Muscle of arm (tissue), 14 donors: ENCODE measurements at places on chromosomes 11 and 22.

DNA sequence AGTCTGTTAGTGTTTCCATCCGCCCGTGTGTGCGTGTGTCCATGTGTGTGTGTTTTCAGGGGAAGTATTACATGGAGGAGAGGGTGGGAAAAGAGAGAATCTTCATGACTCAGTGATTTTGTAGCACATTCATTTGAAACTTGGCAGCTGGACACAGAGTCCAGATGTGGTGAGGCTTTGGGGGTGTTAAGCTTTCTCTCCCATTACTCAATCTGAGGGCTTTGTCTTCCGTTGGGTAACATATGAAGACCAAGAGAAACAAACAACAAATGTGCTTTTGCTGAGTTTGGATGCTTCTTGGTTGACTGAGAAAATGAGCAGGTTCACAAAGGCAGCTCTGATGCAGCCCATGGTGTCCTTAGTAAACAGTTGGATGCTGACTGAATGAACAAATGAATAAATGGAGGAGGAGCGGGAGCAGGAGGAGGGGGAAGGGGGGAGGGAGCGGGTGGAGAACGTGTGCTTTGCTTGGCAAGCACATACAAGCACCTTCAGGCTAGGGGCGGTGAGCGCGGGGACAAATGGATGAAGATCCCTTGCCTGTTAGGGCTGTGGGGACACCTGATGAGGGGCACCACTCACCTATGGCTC is 104.3 kb downstream of the ST3GAL4 start:
- DNase-seq, result peak; percentile 62

- DNase-seq, result no peak
Observed at GRCh38 chr11:120091701-120092100, 46.2 kb downstream of the TRIM29 start.

DNA sequence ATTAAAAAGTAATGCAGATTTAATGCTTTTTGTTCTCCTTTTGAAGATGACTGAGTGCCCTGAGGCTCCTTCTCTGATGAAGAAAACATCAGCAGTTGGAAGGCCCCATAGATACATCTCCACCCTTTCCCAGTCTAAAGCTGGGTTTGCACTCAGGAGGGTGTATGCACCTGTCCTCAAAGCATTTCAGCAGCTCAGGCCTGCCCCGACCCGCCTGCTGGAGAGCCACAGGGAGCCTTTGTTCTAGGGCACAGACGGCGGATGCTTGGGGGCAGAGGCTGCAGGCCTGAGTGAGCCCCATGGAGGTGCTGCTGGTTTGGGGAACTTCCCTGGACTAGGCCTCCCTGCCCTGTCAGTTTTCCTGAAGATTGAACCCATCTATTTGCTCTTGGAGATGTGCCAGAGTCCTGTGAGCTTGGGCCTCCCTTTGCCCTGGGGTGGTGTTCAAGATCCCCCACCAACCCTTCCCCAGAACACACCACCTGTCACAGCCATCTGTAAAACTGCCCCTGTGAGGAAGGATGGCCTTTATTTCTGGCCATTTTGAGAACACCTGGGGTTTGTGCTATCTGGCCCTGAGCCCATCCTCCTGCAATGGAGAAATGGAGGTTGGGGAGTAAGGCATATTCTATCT is 160.0 kb downstream of the NAV2 start:
- no peak for DNase-seq

GRCh38 chr22:22111267-22111751 is 128.7 kb upstream of the TOP3B start:
- DNase-seq, result no peak

DNA sequence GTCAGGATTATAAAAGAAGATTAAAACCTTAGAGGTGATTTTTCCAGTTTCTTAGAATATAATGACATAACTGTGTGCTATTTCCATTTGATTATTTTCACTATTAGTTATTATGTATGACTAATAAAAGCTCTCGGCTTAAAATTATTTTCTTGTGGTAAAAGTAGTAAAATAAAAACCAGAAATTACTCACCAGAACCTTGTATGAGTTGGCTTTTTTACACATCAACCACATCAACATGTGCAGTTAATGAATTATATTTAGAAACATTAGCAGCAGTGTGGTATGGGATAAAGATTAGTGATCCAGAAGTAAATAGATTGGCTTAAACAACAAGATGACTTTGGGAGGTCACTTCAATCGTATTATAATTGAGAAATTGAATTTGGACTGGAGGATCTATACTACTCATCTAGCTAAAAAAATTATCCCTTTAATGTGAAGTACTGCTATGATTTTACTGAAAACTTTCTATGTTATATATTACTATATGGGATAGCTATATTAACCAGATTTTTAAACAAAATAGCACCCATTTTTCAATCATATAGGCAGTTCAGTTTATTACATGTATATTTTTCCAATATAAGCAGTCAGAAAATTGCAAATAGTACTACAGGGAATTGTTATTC is 2.8 kb upstream of the BCO2 start:
- DNase-seq, result no peak

- peak; percentile 43 for DNase-seq
Observed at GRCh38 chr11:27618281-27618915, 81.9 kb downstream of the BDNF start.

GRCh38 chr11:130606178-130606577 is 157.7 kb downstream of the ADAMTS15 start:
- no peak for DNase-seq

- no peak for DNase-seq
Observed at GRCh38 chr22:39641660-39642310, 71.2 kb downstream of the CACNA1I start.

GRCh38 chr22:41776381-41776780 is 24.1 kb upstream of the CCDC134 start:
- no peak for DNase-seq

GRCh38 chr11:86740628-86741483 is 59.5 kb upstream of the PRSS23 start:
- peak; percentile 65 for DNase-seq

DNA sequence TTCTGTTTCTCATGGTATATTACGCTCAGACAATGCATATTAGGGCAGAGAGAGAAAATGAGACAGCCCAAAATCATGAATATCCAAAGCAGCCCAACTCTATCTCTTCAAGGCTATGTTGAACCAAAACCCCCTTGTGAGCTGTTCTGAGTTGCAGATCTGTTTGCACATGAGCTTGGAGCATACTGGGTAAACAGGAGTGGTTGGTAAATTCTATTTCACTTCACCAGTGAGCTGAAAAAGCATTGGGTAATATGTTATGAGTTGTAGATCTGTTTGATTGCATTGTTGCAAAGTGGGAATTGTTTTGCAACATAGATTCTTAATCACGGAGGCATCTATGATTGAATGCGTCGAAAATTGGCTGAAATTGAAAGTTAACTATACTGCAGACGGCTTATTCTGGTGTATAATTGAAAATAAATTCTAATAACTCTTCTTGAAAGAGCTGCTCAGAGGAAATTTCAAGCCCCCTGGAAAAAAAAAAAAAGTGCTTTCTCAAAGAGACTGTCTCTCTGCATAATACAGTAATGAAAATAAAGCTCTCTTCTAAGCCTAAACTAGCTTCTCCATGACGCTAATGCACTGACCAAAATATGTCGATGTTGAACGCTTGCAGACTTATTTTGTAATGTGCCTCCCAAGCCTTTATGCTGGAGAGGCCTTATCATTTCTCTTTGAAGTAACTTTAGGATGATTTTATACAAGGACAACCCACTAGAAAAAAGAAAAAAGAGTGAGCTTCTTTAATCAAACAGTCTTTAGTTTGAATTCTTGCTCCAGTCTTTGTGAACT is 263.7 kb downstream of the NTM start:
- DNase-seq, result no peak

- no peak for DNase-seq
Observed at GRCh38 chr11:48001438-48002021, 21.2 kb downstream of the PTPRJ start.

GRCh38 chr11:45834298-45834756 is 12.9 kb upstream of the CRY2 start:
- no peak for DNase-seq

DNA sequence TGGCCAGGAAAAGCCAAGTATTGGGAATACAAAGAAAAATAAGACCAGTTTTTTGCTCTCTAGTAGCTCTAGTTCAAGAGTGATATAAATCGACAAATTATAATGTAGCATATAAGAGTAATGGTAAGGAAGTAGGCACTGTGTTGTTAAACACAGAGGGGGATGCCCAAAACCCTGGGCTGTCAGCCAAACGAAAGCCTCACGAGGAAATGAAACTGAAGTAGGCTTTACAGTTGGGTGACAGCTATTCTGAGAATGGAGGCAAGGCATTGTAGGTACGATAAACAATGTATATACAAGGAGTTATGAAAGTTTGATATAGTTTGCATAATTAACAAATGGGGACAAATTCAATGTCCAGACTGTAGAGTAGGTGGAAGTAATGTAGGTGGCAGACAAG is 176.4 kb downstream of the FAM181B start:
- no peak for DNase-seq

DNA sequence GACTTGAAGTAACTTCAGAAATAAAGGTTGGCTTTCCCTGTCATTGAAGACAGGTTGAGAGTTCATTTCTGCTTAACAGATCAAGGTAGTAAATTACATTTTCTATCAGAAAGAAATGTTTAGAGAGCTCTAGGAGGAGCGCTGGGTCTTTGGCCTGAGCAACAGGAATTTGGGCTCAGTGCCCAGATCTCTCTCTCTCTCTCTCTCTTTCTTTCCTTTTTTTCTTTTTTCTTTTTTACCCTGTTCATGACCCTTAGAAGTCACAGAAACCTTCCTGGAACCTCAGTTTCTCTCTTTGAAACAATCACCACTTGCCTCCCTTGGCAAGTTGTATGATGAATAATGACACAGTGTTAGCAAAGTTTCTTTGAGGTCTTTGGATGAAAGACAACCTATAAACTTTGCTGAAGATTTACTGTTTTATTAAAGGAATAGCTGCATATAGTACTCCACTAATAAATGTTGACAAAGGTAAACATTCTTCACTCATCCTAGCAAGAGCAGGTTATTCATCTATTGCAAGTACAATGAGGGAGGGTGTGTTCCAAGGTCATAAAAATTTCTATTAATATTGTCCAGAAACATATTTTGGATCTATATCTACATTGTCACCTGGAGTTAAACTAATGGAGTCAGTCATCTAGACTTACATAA is 35.5 kb upstream of the RASSF10 start:
- peak; percentile 24 for DNase-seq

DNA sequence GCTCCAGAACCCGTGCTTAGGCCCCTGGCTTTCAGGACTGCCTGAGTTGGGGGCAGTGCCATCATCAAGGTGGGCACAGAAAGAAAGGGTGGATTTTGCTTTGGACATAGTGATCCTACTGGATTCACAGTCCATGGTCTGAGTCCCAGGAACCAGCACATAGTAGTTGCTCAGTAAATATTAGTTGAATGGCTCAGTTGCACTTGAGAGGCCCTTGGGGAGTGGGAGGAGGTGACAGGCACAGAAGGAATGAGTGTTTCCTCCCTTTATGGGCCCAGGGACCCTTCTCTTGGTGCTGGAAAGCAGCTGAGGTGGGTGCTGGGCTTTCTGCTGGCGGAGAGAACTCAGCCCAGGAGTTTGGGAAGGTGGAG is 16.6 kb downstream of the ARHGEF17 start:
- DNase-seq, result no peak

- no peak for DNase-seq
Observed at GRCh38 chr11:36840378-36840777, 242.3 kb upstream of the RAG2 start.

DNA sequence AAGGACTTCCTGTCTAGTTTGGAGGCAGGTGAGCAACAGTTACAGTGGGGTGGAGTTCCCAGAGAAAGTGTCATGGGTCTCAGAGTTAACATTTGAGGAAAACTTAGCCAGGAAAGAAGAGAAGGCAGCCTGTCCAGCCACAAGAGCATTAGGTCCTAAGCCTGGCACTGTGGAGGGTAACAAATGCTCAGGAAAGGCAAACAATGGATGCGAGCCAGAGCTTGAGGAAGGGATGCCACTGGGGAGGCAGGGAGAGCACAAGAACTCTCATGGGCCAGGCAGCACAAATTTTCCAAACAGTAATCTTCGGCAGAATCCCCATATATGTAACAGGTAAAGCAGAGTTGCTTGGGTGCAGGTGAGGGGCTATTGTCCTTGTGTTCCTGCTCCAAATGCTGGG is 8.0 kb upstream of the SERPIND1 start:
- no peak for DNase-seq

DNA sequence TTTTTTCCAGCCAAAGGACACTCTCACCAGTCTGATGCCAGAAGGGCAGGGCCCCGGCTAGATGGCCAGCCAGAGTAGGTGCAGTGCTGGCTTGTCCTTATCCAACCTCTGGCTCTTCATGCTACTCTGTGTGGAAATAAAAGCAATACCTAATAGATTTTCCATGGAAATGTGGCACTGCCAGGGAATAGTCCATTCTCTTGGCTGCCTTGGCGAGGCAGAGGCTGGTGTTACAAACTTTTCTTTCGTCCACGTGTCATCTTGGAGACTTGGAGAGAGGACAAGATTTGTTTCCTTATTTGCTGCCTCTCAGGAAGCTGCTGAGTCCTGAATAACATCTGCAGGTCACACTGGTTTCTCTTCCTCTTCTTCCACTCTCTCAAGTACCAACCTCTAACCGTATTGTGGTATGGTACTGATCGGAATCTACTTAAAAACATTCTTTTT is 17.2 kb upstream of the C1QTNF4 start:
- no peak for DNase-seq

DNA sequence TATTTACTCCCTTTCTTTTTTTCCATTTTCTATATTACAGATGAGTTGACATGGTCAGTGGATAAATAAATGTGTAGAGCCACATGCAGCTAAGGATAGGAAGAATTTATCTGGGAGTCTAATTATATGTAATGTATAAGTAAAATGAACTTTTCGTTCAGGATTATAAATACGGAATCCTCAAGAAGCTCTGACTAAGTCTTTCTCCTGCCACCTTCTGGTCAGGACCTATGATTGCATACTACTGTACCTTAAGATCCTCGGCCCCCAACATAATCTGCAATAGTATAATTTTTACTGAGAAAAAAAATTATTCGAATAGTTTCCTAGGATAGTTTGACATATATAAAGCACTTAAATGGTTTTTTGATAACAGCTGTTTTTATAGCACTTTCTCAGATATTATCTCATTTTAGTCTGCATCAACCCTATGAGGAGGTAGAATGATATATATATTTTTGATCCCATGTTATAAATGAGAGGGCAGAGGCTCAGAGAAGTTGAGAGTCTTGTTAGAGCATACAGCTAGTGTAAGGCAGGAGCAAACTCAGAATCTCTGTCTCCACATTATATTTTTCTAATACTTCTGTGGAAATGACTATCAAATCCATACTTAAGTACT is 36.1 kb downstream of the CCDC90B start:
- DNase-seq, result peak; percentile 22

GRCh38 chr11:11534981-11535380 is 86.8 kb downstream of the GALNT18 start:
- DNase-seq, result peak; percentile 53

DNA sequence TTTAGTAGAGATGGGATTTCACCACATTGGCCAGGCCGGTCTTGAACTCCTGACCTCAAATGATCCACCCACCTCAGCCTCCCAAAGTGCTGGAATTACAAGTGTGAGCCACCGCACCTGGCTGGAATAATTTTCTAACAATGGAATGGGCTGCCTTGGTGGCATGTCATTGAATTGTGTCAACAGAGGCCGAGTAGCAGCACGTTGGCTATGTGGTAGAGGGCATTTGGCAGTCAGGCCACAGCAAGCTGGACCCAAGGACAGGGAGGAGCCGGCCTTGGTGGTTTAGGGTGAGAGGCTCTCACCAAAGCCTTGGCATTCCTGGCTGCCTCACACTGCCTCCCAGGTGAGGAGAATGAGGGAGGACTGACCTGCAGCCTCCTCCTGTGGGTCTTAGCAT is 4.1 kb upstream of the NIPSNAP1 start:
- DNase-seq, result no peak
